CD4-positive, alpha-beta T cell treated with Interleukin-4 for 4 hours (primary cell): ENCODE measurements at places on chromosomes 3 and 15.

DNA sequence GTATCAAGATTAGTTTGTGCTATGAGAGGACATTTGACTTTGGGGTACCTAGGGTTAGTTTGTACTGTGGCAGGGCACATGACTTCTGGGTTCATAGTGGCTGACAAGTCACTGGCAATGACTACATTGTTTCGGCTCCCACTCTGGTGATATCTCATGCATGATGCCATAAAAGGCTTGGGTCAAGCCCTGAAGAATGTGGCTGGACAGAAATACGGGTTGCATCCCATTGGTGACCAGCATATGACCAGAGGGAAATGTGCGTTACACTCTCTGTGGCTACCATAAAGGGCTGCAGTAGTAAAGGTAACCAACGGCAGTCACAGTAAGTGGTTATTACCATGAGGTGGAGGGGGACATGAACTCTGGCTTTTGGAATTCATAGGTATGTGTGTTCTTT, 18.4 kb downstream of the THOC7 start:
- DNase-seq: no peak

- no peak for DNase-seq
Measured at GRCh38 chr3:133742351-133743091, 3.7 kb upstream of the TF start.

GRCh38 chr15:48798319-48798718, 12.6 kb downstream of the CEP152 start:
- DNase-seq: no peak

GRCh38 chr3:147119346-147119745, 287.0 kb downstream of the ZIC4 start:
- no peak for DNase-seq

- DNase-seq: no peak
Measured at GRCh38 chr3:14358426-14359211, 43.8 kb upstream of the SLC6A6 start.

- DNase-seq: peak; percentile 61
Measured at GRCh38 chr3:149967086-149967685, 3.5 kb downstream of the PFN2 start.

GRCh38 chr3:17129556-17129955, 244.8 kb downstream of the PLCL2 start:
- no peak for DNase-seq

DNA sequence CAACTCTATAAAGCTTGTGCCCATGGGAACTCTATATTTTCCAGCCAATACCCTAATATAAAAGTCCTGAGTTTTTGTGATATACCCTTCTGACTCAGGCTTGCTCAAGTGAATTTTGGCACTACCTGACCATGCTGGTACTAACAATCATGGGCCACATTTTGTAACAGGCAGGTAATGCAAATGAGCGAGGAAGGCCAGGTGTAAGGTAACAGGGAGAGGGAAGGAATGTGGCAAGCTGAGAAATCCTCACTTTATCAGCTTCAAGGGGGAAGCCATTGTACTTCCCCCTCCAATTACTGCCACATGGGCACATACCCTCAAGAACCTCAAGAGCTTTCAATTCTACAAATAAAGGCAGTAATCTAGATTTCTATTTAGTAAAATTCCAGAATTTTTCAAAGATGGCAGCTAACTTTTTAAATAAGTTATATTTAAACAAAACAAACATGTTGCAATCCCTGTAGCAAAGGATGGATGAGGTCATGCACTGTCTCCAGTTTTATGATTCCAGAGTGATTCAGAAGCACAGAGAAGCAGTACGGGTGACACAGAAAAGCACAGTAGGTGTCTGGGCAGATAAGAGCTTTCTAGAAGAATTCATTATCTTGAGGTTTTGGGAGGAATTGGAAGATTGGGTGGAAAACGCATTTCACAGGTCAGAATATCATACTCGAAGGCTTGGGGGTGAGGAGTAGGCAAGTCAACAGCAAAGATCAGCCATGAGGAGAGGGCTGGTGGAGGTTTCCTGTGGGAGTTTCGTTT, 87.6 kb downstream of the FOXP1 start:
- DNase-seq: peak; percentile 48

DNA sequence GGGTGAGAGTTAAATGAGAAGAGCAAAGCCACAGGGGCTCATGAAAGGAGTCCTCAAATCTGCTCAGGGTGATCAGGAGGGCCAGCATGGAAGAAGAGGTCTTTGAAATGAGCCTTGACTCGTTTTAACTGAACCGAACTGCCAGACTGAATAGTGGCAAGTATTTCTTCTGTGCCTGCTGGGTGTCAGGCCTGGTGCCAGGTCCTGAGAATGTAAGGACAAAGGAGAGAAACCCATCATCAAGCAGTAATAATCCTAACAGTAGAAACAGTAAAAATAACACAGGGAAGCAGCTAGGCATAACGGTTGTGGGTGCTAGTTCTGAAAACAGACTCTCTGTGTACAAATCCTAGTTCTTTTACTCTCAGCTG, 40.4 kb upstream of the SMAD3 start:
- DNase-seq: no peak

GRCh38 chr15:49877117-49877872, 241.7 kb downstream of the ATP8B4 start:
- DNase-seq: no peak

DNA sequence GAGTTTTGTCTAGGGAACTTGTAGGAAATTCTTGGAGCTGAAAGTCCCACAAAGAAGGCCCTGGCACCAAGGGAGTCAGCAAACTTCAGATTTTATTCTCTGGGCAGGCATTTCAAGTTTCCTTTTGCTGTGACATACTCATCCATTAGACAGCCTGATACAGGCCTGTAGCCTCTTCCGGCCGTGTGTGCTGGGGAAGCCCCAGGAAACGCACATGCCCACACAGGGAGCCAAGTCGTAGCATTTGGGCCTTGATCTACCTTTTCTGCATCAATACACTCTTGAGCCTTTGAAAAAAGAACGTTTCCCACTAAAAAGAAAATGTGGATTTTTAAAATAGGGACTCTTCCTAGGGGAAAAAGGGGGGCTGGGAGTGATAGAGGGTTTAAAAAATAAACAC, 15.0 kb downstream of the TIGIT start:
- DNase-seq: peak; percentile 82
